ENCODE measurements at places on chromosomes 2 and 18.

GRCh38 chr2:66587216-66587615 is 152.3 kb downstream of the MEIS1 start:
- DNase-seq = no peak
- H3K4me3 ChIP-seq = no peak overlapping the region
- H3K4me1 ChIP-seq = no peaks in the 10 kb centered on the region
- H3K27ac ChIP-seq = no peak overlapping the region
- no peaks in the 10 kb centered on the region for H3K27me3 ChIP-seq

- H3K27me3 ChIP-seq = peaks cover 71% of the 10 kb centered on the region
- H3K36me3 ChIP-seq = peaks cover 1% of the 10 kb centered on the region
- DNase-seq = no peak
- no peak overlapping the region for H3K27ac ChIP-seq
Observed at GRCh38 chr18:26656944-26657536, 108.7 kb upstream of the KCTD1 start.

- H3K27me3 ChIP-seq = peaks cover 3% of the 10 kb centered on the region
- H3K4me1 ChIP-seq = no peaks in the 10 kb centered on the region
- no peak overlapping the region for H3K4me3 ChIP-seq
- no peak for DNase-seq
- H3K36me3 ChIP-seq = no peaks in the 10 kb centered on the region
Observed at GRCh38 chr2:17306219-17306618, 212.0 kb downstream of the RAD51AP2 start.

DNA sequence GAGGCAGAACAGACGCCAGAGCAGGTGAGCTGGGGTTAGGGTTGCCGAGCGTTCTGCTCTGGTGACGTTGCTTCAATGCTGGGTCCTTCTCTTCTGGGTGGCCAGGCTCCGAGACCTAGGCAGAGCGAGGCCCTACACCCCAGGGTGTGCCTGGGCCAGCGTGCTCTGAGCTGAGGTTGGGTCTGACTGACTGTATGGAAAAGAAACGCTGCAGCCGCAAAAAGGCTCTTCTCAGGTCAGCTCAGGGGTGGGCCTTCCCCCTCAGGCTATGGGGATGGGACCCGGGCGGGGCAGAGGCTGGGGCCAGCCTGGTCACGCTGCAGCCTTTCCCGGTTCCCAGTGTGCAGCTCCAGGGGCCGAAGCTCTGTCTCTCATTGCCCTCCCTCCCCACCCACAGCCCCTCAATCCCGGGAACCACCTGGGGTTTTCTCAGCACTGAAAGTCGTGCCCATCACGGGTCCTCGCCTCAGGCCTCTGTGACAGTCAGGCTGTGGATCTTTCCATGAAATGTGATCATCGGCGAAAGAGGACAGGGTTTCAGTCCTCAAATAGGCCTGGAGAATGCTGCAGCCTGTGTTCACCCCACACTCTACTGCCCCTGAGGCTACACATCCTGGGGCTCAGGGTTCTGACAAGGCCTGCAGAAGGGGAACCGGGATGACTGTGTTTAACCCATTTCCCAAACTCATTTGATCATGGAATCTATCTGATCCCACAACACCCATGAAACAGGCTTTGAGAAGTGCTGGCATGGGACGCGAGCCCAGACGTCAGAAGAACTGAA is 19.4 kb downstream of the CYP26B1 start:
- peaks cover 6% of the 10 kb centered on the region for H3K27me3 ChIP-seq
- H3K27ac ChIP-seq = no peak overlapping the region
- no peak overlapping the region for H3K4me3 ChIP-seq
- no peaks in the 10 kb centered on the region for H3K36me3 ChIP-seq
- DNase-seq = no peak

- no peak overlapping the region for H3K4me3 ChIP-seq
- H3K27me3 ChIP-seq = no peaks in the 10 kb centered on the region
- no peak overlapping the region for H3K27ac ChIP-seq
- no peaks in the 10 kb centered on the region for H3K4me1 ChIP-seq
- H3K36me3 ChIP-seq = no peaks in the 10 kb centered on the region
Observed at GRCh38 chr2:72991439-72991725, 74.1 kb downstream of the EMX1 start.

DNA sequence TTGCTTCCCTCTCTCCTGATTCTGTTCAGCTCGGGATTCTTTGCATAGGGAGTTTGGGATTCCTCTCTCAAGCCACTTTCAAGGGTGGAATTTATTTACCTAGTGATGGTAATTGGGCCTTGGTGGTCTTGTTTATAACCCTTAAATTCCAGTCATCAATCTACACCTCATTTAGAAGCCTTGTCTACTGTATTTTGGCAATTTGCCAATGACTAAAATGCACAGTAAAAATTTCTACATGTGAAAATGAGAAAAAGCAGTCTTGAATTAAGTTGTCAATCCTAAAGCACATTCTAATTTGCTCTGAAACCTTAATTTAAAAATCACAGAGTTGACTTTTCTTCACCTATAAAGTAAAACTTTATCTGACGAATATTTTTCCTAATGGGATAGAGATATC is 749.2 kb upstream of the CRIM1 start:
- no peak overlapping the region for H3K27ac ChIP-seq
- H3K4me3 ChIP-seq = no peak overlapping the region
- H3K27me3 ChIP-seq = no peaks in the 10 kb centered on the region
- no peaks in the 10 kb centered on the region for H3K4me1 ChIP-seq
- DNase-seq = no peak
- no peaks in the 10 kb centered on the region for H3K36me3 ChIP-seq
